GM12878 (cell line): ENCODE measurements at places on chromosomes 2 and 18. TPM values are rescaled to one million over a fixed set of nuclear protein-coding genes. Genes with fewer than 3 reads are reported as not detected.

The DPP10 gene
- not detected in 2 replicates for total RNA-seq

The ASPRV1 gene
- 0.53 and 0.59 TPM in 2 replicates for total RNA-seq

The HS6ST1 gene
- 17.0 and 17.4 TPM in 2 replicates for total RNA-seq

The GPR17 gene
- not detected in 2 replicates for total RNA-seq

The NEURL3 gene
- 0.44 and 0.72 TPM in 2 replicates for total RNA-seq

The CNOT9 gene
- total RNA-seq = 95.3 and 105 TPM in 2 replicates

The SLC23A3 gene
- 0.37 and 1.0 TPM in 2 replicates for total RNA-seq

The RHBDD1 gene
- total RNA-seq = 25.7 and 29.0 TPM in 2 replicates

The RNF103 gene
- 10.6 and 11.0 TPM in 2 replicates for total RNA-seq

The DTNA gene
- total RNA-seq = 0.27 and 0.36 TPM in 2 replicates

The LYG2 gene
- total RNA-seq = not detected in 2 replicates

The ZBTB7C gene
- 0.08 TPM in 1 of 2 replicates, not detected in the other for total RNA-seq

The DSG2 gene
- 30.5 and 30.9 TPM in 2 replicates for total RNA-seq

The KIF1A gene
- total RNA-seq = 0.51 and 0.95 TPM in 2 replicates

The UGT1A5 gene
- not detected in 2 replicates for total RNA-seq

The RAB27B gene
- 0.03 TPM in 1 of 2 replicates, not detected in the other for total RNA-seq

The TMEFF2 gene
- not detected in 2 replicates for total RNA-seq

The MEP1B gene
- total RNA-seq = not detected in 2 replicates

The NYAP2 gene
- not detected in 2 replicates for total RNA-seq

The FSHR gene
- total RNA-seq = not detected in 2 replicates

The ALPG gene
- not detected in 2 replicates for total RNA-seq

The BBS5 gene
- total RNA-seq = 1.8 and 2.5 TPM in 2 replicates

The FBXO48 gene
- total RNA-seq = 0.85 and 1.1 TPM in 2 replicates

The TCF23 gene
- not detected in 2 replicates for total RNA-seq

The RAB17 gene
- total RNA-seq = 1.1 TPM in 2 replicates

The DUSP28 gene
- total RNA-seq = 4.8 and 5.2 TPM in 2 replicates

The HOXD8 gene
- not detected in 2 replicates for total RNA-seq

The PAX3 gene
- total RNA-seq = not detected in 2 replicates

The BMP10 gene
- not detected in 2 replicates for total RNA-seq

The AGXT gene
- 0.18 and 0.19 TPM in 2 replicates for total RNA-seq

The PRPF40A gene
- 145 and 151 TPM in 2 replicates for total RNA-seq

The RESP18 gene
- total RNA-seq = not detected in 2 replicates

The SLC11A1 gene
- total RNA-seq = 0.38 and 0.56 TPM in 2 replicates

The RPRM gene
- not detected in 2 replicates for total RNA-seq

The CDH20 gene
- not detected in 2 replicates for total RNA-seq

The MARCHF4 gene
- not detected in 2 replicates for total RNA-seq

The AQP12B gene
- total RNA-seq = not detected in 2 replicates

The LIMS2 gene
- total RNA-seq = 0.51 and 0.74 TPM in 2 replicates

The TSPYL6 gene
- not detected in 2 replicates for total RNA-seq

The IL36A gene
- not detected in 2 replicates for total RNA-seq

The ZNF512 gene
- 28.9 and 31.7 TPM in 2 replicates for total RNA-seq

The CMPK2 gene
- total RNA-seq = 3.5 and 3.9 TPM in 2 replicates

The ITPRIPL1 gene
- total RNA-seq = 23.8 and 28.7 TPM in 2 replicates

The NMS gene
- total RNA-seq = not detected in 2 replicates

The CXCR4 gene
- 45.9 and 49.6 TPM in 2 replicates for total RNA-seq

The PSMA8 gene
- total RNA-seq = not detected in 2 replicates

The G6PC2 gene
- total RNA-seq = not detected in 2 replicates

The RNPEPL1 gene
- total RNA-seq = 49.5 and 53.5 TPM in 2 replicates

The TGOLN2 gene
- total RNA-seq = 62.6 and 64.7 TPM in 2 replicates

The MAB21L4 gene
- not detected in 2 replicates for total RNA-seq

The MAP2 gene
- 0.29 TPM in 1 of 2 replicates, not detected in the other for total RNA-seq

The ZNF396 gene
- total RNA-seq = 0.45 and 0.46 TPM in 2 replicates
